ENCODE measurements at places on chromosomes 3 and 15.

- DNase-seq: no peak
Measured at GRCh38 chr15:57686657-57687056, 19.9 kb upstream of the POLR2M start.

- DNase-seq: no peak
Measured at GRCh38 chr15:48796930-48797329, 13.9 kb downstream of the CEP152 start.

DNA sequence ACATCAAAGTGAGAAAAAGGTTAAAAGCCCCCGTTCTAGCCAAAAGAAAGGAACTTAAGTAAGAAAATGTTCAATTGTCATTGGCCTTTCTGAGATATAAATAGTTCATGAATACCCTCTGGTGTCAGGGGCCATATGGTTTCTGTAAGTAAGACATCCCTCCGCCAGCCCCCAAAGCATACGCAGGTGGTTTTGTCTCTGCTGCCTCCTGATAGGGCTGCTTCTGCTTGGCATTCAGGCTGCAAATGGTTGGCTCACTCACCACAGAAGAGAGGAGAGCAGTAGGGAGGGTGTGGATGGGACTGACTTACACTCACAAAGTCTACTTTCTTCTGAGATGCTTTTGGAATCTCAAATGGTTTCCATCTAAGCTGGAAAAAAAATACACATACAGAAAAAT is 29.8 kb downstream of the HGD start:
- no peak for DNase-seq

- DNase-seq: no peak
Measured at GRCh38 chr3:179373938-179374337, 26.4 kb downstream of the MFN1 start.

DNA sequence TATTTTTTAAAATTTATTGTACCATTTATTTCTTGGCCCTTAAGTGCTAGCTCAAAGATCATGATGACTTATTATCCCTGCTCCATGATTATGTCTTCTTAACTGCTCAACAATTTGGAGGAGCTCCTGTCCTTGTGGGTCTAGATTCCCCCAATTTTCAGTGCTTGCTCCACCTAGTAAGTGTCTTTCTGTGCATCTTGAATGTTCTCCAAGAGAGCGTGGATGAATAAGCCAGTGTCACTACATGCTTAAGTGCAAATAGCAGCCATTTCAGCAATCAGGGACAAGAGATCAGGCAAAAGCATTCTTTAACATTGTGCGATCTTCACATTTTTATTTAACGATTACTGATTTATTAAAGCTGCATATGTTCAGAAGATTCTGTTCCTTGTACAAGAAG is 99.4 kb downstream of the ALCAM start:
- no peak for DNase-seq

Measured in activated CD8-positive, alpha-beta memory T cell treated with anti-CD3 and anti-CD28 coated beads for 1 hour (primary cell).